ENCODE measurements at places on chromosomes 5 and 9.

- no peak for DNase-seq
Observed at GRCh38 chr5:32094691-32095090, 79.4 kb downstream of the GOLPH3 start.

- DNase-seq = peak; percentile 18
Observed at GRCh38 chr5:32298059-32298415, 14.7 kb downstream of the MTMR12 start.

DNA sequence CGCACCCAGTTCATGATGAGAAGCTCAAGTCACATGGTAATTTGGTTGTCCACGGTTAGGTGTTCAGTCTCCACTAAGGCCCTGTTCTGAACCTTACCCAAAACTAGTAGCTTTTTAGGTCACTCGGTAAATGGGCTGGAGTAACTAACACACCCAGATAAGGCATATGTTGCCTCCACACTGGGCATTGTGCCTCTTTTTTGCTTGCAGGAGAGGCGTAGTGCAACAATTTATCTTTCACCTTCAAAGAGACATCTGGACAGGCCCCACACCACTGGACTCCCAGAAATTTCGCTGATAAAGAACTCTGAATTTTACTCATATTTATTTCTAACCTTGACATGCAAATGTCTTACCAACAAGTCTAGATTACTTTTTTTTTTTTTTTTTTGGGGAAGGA is 16.8 kb upstream of the PTGES start:
- no peak for DNase-seq

- DNase-seq = peak; percentile 35
Observed at GRCh38 chr5:80960531-80961375, 590 bp downstream of the RASGRF2 start.

DNA sequence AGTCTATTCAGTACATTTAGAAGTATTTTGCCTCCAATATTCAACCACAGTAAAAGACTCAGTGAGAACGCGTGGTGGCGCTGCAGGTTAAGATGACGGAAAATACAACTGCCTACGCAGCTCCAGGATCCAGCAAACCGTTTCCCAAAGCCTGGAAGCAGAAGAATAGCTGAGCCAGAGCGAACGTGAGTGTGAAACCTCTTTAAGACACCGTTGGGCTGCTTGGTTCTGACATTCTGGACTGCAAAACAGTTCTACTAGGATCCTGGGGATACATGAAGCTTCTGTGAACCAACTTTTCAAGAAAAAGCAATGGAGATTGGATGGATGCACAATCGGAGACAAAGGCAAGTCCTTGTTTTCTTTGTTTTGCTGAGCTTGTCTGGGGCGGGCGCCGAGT is at the start of gene PCDHB16:
PCDHB16 (plus strand) TSS at position 140 of the 400 bp plus-strand sequence; CDS start at position 313, 173 bp downstream.
- DNase-seq = peak; percentile 71
